ENCODE measurements at places on chromosomes 5 and 9.
A peak's percentile ranks its signal among the peaks of the same experiment; 100 is the strongest.

- no peak for DNase-seq
These were observed 66.0 kb downstream of the TBCA start for GRCh38 chr5:77709993-77710685.

DNA sequence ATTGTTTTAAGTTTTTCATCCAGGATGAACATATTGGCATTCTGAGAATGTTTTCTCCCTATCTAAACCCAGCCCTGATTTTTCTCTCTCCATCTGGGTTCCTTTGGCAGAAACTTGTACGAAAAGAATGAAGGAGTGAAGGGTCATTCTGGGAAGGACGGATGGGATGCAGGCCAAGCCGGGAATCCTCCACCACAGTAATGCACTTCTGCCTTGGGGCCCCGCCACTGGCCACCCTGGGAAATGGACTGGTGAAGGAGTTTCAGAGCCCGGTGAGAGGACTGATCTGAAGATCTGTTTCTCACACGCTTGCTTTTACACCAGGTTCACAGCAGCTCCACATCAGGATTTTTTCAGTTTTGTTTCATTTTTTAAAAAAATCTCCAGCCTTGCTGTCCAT is 554.8 kb downstream of the BNC2 start:
- DNase-seq = no peak

GRCh38 chr5:74017112-74017511 is 391.1 kb downstream of the ARHGEF28 start:
- no peak for DNase-seq

- no peak for DNase-seq
These were observed 24.4 kb downstream of the SMIM15 start for GRCh38 chr5:61137835-61138234.

- no peak for DNase-seq
These were observed 32.8 kb upstream of the TNIP1 start for GRCh38 chr5:151113651-151114050.

GRCh38 chr9:119861842-119862241 is 492.6 kb upstream of the BRINP1 start:
- DNase-seq = no peak

GRCh38 chr5:116276952-116277351 is 192.1 kb downstream of the COMMD10 start:
- DNase-seq = no peak

- DNase-seq = no peak
These were observed 421 bp upstream of the DEPDC1B start for GRCh38 chr5:60700416-60700757.

GRCh38 chr9:111180811-111181210 is 142.5 kb upstream of the LPAR1 start:
- DNase-seq = no peak

GRCh38 chr5:75053054-75053303 is 621 bp upstream of the GCNT4 start:
- no peak for DNase-seq

GRCh38 chr9:92426501-92427145 is 2.4 kb upstream of the OMD start:
- DNase-seq = no peak

GRCh38 chr5:102638912-102639652 is 116.0 kb upstream of the PAM start:
- no peak for DNase-seq

DNA sequence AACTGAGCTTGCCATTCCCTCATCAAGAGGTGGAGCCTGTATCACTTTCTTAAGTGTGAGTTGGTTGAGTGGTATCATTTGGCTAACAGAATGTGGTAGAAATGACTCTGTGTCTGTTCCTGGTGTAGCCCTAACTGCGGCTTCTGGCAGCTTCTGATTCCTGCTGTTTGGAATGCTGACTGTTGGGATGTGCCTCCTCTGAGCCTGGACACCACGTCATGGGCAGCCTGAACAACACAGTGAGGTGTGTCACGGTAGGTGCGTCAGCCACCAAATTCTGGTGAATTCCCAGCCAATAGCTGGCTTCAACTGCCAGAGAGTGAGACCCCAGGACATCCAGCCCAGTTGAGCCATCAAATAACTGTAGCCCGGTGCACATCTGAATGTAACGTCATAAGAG is 6.1 kb upstream of the C9orf152 start:
- DNase-seq = no peak

DNA sequence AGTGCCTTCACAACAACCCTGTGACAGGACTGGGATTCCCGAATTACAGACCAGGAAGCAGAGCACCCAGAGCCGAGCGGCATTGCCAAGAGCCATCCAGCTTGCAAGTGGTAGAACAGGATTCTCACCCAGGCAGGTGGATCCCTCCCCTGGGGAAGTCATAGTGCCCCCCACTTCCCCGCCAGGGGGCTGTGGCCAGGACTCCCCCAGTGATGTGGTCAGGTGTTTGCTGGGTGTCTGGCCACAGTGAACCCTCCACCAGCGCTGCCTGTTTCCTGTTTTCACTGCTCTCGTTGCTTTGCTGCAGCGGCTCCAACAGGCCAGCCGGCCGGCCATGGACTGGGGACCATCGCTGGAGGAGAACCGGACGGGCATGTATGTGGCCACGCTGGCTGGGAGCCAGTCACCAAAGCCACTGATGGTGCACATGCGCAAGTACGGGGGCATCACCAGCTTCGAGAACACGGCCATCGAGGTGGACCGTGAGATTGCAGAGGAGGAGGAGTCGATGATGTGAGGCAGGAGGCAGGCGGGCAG is 19.3 kb downstream of the SLC6A7 start:
- no peak for DNase-seq

DNA sequence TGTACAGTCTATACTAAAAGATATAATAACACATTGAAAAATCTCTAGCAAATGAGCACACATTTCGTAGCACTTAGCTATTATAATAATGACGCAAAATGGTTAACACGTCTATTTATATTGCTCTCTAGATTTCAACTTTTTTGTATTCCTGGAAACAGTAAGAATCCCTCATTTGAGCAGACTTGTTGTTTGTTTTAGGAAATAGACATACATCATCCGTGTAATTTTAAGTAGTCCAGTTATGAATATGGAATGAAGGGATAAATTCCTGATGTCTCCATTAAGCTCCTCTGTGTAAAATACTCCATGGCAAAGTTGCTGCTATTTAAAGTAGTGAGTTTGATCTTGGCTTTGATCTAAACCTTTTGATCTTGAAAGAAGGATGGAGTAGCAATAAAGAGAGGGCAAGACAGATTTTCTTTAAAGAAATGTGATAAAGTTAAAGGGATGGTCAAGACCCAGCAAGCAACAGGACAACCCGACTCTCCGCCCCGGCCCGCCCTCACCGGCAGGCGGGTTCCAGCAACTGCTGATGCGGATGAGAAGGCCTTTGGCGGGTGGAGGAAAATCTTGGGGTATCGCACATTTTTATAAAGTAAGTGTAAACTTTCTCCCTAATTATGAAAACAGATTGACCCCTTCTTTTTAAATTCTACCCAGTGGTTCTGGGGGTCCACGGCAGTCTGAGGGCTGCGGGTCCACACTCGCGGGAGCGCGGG is 277.4 kb downstream of the AOPEP start:
- peak; percentile 55 for DNase-seq

GRCh38 chr9:113387560-113388230 is 10.9 kb upstream of the HDHD3 start:
- no peak for DNase-seq

- DNase-seq = no peak
These were observed 406.2 kb upstream of the IRX4 start for GRCh38 chr5:2288968-2289367.

DNA sequence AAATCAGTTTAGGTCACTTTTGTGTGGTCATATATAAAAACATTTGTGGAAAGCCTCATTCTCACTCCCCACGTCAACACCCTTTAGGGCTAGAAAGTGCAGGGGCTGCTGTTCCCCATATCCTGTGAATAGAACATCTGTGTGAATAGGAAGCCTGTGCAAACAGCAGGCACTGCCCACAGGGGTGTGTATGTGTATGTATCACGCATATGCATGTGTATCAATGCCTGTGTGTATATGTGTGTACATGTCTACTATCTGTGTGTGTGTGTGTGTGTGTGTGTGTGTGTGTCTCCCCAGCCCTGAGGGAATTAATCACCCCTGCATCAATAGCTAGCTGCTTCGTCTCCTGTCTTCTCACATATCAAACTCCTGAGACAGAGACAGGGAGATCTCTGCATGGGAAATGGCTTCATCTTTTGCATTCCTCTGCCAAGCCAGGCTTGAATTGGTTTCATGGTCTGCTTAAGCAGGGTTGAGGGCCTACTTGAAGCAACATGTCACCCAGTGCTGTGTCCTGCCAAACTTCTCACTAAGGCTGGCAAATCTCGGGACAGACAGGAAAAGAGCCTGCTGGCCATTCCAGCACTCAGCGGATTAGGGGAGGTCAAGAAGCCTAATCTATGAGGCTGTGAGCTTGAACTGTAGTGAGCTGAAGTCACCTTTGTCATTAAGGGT is 265.8 kb downstream of the ADAMTSL1 start:
- DNase-seq = no peak

- DNase-seq = no peak
These were observed 130.9 kb downstream of the ERCC6L2 start for GRCh38 chr9:96006296-96006879.

DNA sequence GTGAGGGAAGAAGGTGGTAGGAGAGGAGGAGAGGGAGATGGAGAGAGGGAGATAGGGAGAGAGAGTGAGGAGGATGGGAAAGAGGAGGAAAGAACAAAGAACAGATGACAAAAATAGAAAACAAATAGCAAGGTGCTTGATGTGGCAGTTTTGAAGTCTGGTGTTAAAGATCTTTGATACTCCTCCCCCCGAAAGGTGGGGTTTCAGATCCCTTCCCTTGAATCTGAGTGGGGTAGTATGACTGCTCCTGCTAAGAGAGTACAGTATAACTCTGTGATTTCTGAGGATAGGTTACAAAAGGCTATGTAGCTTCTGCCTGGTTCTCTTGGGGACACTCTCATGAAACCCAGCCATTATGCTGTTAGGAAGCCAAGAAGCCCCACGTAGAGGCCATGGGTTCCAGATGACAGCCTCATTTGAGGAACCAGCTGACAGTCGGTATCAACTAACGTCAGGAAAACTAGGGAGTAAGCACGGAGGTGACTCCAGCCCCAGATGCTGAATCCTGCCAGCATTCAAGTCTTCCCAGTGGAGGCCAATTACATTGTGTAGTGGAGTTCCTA is 102.1 kb downstream of the FANCC start:
- DNase-seq = no peak

- DNase-seq = no peak
These were observed 627.9 kb upstream of the RORB start for GRCh38 chr9:73869264-73869663.

- DNase-seq = peak; percentile 82
These were observed 42.4 kb upstream of the LARP1 start for GRCh38 chr5:154712518-154713437.

DNA sequence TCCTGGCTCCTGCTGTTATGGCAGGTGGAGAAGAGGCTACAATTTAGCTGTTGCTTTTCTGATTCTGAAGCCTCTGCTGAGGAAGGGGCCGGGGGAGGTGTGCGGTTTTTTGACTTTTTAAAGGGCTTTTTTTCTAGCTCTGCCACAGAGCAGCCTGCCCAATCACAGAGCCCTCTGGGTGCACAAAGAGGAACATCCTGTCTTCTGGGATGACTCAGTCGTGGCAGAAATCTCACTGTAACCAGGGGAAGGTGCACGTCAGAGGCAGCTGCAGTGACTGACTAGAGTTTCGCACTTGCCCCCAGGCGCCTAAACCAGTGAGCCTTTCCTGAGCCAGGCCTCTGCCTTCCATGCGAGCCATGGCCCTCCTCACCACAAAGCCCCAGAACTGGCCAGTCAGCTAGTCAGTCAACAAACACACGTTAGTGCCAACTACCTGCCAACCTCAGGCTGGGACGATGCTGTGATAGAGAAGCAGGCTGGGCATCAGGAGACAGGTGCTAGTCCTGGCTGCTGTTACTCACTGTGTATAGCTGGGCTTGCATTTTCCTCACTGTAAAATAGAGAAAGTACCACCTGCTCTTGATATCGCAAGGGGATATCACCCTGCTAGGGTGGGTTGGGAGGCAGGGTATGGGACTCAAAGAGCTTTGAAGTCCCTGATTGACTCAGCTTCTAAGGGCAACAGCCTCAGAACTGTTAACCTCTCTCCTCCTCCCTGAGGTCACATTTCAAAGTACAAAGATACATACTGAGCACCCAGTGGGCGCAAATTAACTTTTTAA is 2.2 kb downstream of the AKNA start:
- no peak for DNase-seq

DNA sequence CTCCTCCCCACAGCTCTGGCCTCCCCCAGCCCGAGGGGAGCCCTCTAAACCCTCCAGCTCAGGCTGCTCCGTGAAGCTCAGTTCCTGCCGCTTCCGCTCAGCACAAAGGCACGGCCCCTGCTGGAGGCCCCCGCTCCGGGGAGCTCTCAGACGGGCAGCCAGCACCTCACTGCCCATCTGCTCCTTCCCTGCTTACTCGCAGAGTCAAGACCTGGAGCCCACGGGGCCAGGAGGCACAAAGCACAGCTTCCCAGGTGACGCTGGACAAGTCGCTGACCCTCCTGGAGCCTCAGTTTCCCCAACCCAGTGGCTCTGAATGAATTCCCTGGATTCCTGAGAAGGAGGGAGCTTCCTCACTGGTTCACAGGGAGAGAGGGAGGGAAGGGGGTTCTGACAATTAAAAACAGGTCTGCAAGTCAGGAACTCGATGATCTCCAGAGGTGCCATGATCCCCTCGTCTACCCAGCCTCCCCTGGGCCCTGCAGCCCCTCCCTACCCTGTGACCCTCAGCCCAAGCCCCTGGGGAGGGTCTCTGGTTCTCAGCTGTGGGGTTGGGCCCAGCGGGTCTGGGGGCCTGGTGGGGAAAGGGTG is 36.2 kb downstream of the VAV2 start:
- DNase-seq = peak; percentile 66

DNA sequence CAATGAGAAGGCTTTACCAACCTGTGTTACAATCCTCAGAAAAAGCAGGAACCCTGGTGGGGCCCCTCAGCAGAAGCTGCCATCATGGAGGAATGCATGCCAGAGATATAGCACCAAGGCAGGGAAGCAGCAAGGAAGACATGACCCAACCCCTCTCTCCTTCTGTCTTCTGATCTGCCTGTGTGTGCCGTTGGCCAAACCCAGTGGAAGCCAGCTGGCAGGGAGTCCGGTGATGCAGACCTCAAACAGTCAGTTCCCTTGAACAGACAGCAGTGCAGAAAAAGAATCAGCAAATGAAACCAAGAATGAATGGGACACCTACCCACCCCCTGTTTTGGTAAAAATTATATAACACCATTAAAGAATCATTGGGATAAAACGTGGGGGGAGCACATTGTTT is 234.2 kb downstream of the ZNF608 start:
- DNase-seq = no peak

GRCh38 chr5:45643056-45643455 is 53.1 kb downstream of the HCN1 start:
- no peak for DNase-seq

GRCh38 chr9:116549786-116550660 is 137.1 kb upstream of the TRIM32 start:
- no peak for DNase-seq

GRCh38 chr9:129252937-129253802 is 75.1 kb upstream of the IER5L start:
- no peak for DNase-seq
